ENCODE measurements at places on chromosomes 13 and 19.

DNA sequence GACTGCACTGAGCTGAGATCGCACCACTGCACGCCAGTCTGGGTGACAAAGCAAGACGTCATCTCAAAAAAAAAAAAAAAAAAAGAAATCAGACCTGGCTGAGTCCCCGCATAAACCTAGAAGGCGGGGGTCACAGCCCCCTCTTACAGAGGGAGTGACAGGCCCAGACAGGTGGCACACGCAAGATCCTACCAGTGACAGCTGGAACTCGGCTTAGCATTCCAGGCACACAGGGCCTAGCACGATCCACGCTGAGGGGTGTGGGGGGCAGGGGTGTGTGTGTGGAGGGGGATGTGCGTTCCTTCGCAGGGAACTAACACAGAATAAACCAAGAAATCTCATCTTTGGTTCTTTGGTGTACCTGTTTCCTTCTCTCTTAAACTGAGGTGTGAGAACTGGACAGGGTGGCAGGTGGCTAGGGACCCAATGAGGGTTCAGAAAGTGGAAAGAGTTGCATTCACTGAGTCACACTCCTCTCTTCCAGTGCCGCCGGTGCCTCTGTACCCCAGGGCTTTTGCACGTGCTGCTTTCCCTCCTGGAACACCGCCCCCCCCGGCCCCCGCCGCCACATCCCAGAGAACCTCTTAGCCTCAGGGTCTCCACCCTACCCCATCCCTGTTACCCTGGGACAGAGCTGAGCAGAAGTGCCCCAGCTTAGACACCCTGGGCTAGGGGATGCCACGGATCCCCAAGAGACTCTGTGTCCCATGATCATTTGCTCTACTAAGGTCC, 5.0 kb downstream of the SGTA start:
- DNase-seq = no peak

- DNase-seq = no peak
Measured at GRCh38 chr19:32864318-32865007, 5.1 kb downstream of the SLC7A9 start.

DNA sequence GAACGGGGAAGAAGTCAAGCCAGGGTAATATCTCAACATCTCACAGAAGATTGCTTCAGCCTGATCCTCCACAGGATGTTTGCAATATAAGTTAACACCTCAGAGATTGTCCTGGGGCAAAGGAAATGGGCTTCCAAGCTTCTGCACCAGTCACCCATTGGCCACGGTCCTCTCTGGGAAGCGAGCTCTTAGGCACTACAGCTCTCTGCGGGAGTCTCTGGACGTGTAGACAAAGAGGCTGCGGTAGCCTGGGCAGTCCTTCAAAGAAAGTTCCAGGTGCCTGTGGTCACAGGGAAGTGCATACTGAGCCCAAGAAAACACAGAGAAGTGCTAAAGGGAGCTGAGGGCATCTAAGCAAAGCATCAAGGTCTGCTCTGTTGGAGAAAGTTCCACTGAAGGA, 805.7 kb downstream of the DIAPH3 start:
- no peak for DNase-seq

- DNase-seq = peak; percentile 67
Measured at GRCh38 chr13:24306632-24307031, 2.7 kb upstream of the C1QTNF9 start.
